ENCODE measurements at places on chromosomes 5 and 9. TPM values are rescaled to one million over a fixed set of nuclear protein-coding genes. Genes with fewer than 3 reads are reported as not detected.

LAMC3 gene
- total RNA-seq = 0.22 TPM

NR6A1 gene
- total RNA-seq = 1.2 TPM

C9orf50 gene
- not detected for total RNA-seq

LHX3 gene
- not detected for total RNA-seq

FOXD4 gene
- total RNA-seq = not detected

PRDM9 gene
- not detected for total RNA-seq

CD72 gene
- total RNA-seq = 0.89 TPM

ELP1 gene
- 17.5 TPM for total RNA-seq

C9orf153 gene
- total RNA-seq = not detected

PCDHB9 gene
- 1.3 TPM for total RNA-seq

WNT8A gene
- not detected for total RNA-seq

SCGB3A2 gene
- not detected for total RNA-seq

PAPPA gene
- 1.1 TPM for total RNA-seq

OR1J2 gene
- total RNA-seq = not detected

GRM6 gene
- total RNA-seq = not detected

SARDH gene
- 0.41 TPM for total RNA-seq

OTP gene
- total RNA-seq = not detected

PCDHGA8 gene
- 9.7 TPM for total RNA-seq

ZBED3 gene
- 6.5 TPM for total RNA-seq

ACOT12 gene
- total RNA-seq = not detected

FGFR4 gene
- total RNA-seq = 4.3 TPM

PCDHB2 gene
- 1.7 TPM for total RNA-seq

NDST1 gene
- total RNA-seq = 60.4 TPM

FAM163B gene
- 0.22 TPM for total RNA-seq

SYK gene
- total RNA-seq = 4.2 TPM

HTR1A gene
- total RNA-seq = not detected

FAM219A gene
- 27.2 TPM for total RNA-seq

SHC3 gene
- 1.1 TPM for total RNA-seq

EFNA5 gene
- 28.5 TPM for total RNA-seq

EIF4EBP3 gene
- total RNA-seq = 11.7 TPM

SPATA31D4 gene
- not detected for total RNA-seq

PCDHGB4 gene
- 4.6 TPM for total RNA-seq

PRUNE2 gene
- total RNA-seq = 1.9 TPM

PRR7 gene
- total RNA-seq = 1.4 TPM

CCL27 gene
- not detected for total RNA-seq

SLC45A2 gene
- not detected for total RNA-seq

UAP1L1 gene
- 13.6 TPM for total RNA-seq

TAF1L gene
- total RNA-seq = not detected

FANCG gene
- 4.2 TPM for total RNA-seq

ANKRD55 gene
- not detected for total RNA-seq

GDF9 gene
- total RNA-seq = 0.24 TPM
